GM12878 (cell line): ENCODE measurements at places on chromosomes 2 and 18. TPM values are rescaled to one million over a fixed set of nuclear protein-coding genes. Genes with fewer than 3 reads are reported as not detected.

The MYCN gene
- not detected in 2 replicates for polyA plus RNA-seq

The GCKR gene
- polyA plus RNA-seq = not detected in 2 replicates

The RBKS gene
- polyA plus RNA-seq = 1.00 and 1.8 TPM in 2 replicates

The TRPM8 gene
- not detected in 2 replicates for polyA plus RNA-seq

The ESPNL gene
- 0.05 TPM in 1 of 2 replicates, not detected in the other for polyA plus RNA-seq

The TBR1 gene
- polyA plus RNA-seq = not detected in 2 replicates

The MATN3 gene
- polyA plus RNA-seq = not detected in 2 replicates

The C2orf66 gene
- not detected in 2 replicates for polyA plus RNA-seq

The ZSWIM2 gene
- polyA plus RNA-seq = not detected in 2 replicates

The POTEE gene
- polyA plus RNA-seq = 0.86 and 1.2 TPM in 2 replicates

The DRC1 gene
- polyA plus RNA-seq = not detected in 2 replicates

The UGT1A8 gene
- not detected in 2 replicates for polyA plus RNA-seq

The SERPINB11 gene
- not detected in 2 replicates for polyA plus RNA-seq

The FTCDNL1 gene
- polyA plus RNA-seq = 3.1 and 3.9 TPM in 2 replicates

The DPYSL5 gene
- polyA plus RNA-seq = not detected in 2 replicates

The APLF gene
- 2.8 TPM in 2 replicates for polyA plus RNA-seq

The AQP4 gene
- polyA plus RNA-seq = not detected in 2 replicates

The ABCG5 gene
- polyA plus RNA-seq = not detected in 2 replicates

The YIPF4 gene
- 56.7 and 60.4 TPM in 2 replicates for polyA plus RNA-seq

The SH2D6 gene
- 0.40 TPM in 1 of 2 replicates, not detected in the other for polyA plus RNA-seq
